PC-9 (cell line): ENCODE measurements at places on chromosomes 6 and 20. TPM values are rescaled to one million over a fixed set of nuclear protein-coding genes. Genes with fewer than 3 reads are reported as not detected.

DNA sequence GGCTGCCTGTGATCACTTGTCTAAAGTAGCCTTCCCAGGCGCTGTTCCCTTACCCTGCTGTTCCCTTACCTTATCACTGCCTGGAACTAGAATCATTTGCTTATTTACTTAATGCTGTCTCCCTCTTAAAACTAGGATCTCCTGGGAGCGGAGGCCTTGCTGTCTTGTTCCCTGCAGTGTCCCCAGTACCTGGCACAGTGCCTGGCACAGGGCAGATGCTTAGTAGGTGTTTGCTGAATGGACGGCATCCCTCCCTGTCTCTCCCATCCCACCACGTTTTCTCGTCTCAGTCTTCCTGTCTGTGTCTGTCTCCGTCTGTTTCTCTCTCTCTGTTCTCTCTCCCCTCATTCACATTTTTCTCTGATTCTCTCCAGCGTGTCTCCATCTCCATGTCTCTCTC lies 99.9 kb upstream of the MYL9 start:
- H3K27ac ChIP-seq = no peak overlapping the region
- no peaks in the 10 kb centered on the region for H3K27me3 ChIP-seq
- H3K36me3 ChIP-seq = no peaks in the 10 kb centered on the region
- DNase-seq = no peak
- H3K4me1 ChIP-seq = no peaks in the 10 kb centered on the region; the same call in 1 of the 2 replicates
- H3K4me3 ChIP-seq = no peak overlapping the region

DNA sequence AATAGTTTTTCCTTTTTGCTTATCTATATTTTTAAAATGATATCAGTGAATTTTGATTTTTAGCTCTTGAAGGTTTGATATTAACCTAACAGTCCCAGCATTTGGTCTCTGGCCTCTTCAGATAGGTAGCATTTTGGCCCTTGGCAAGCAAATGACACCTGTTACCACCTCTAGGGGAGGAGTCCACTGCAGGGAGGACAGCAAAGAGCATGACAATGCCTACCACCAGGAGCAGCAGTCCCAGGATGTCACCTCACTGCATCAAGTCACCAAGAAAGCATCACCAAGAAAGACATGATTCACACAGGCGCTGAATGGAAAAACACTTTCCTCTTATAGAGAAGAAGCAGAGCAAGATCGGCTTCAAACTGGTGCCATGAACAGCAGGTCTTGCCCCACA lies 224.3 kb downstream of the UBE3D start:
- H3K27me3 ChIP-seq = no peaks in the 10 kb centered on the region
- DNase-seq = no peak
- no peak overlapping the region for H3K4me3 ChIP-seq
- no peaks in the 10 kb centered on the region for H3K4me1 ChIP-seq
- H3K27ac ChIP-seq = no peak overlapping the region

- DNase-seq = peak; percentile 96
- H3K27me3 ChIP-seq = no peaks in the 10 kb centered on the region
- H3K27ac ChIP-seq = peak overlapping the region; percentile 79
- H3K4me3 ChIP-seq = peak overlapping the region; percentile 1
These were observed 37.5 kb downstream of the LAMA4 start for GRCh38 chr6:112216662-112217551.

GRCh38 chr6:17178326-17178725 lies 76.5 kb downstream of the STMND1 start:
- no peak overlapping the region for H3K27ac ChIP-seq
- no peak overlapping the region for H3K4me3 ChIP-seq
- no peaks in the 10 kb centered on the region for H3K27me3 ChIP-seq

DNA sequence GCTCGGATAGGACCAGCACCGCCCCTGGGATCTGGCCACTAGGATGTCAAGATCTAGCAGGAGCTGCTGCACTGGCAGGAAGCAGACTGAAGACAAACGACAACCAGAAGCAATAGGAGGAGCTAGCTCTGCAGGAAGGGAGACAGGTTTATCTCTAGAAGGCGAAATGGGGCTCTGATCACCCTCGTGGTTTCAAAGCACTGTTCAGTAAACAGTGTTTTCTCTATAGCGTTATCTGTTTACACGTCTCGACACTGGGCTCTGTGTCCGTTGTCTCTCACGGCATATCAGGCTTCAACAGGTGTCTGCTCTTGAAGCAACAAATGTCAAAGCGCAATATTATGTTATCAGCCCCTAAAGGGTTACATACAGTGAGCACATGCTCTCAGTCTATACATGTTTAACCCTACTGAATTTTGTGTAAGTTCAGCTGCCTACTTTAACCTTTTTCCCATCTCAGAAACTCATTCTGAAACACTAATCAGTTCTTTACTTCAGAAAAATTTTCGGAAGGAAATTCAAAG lies 23.8 kb downstream of the TMEM14B start:
- no peak for DNase-seq
- H3K4me3 ChIP-seq = no peak overlapping the region
- H3K4me1 ChIP-seq = no peaks in the 10 kb centered on the region
- no peaks in the 10 kb centered on the region for H3K27me3 ChIP-seq

DNA sequence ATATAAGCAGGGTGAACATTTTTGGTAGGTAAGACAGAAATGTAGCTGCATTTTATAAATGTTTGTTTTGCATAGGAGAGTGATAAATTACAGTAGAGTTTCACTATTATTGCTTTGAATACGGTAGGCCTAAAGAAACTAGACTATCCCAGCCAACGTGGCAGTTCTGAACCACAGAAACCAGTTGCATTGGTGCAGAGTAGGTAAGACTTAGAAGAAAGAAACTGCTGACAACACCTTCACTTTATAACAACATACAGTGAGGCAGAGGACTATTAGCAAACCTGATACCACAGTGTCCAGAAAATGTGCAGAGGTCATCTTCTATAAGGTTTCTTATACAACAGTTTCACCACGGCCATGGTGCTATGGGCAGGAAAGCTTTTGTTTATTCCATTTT lies 566.1 kb downstream of the KIF16B start:
- H3K27me3 ChIP-seq = no peaks in the 10 kb centered on the region
- no peaks in the 10 kb centered on the region for H3K36me3 ChIP-seq
- H3K4me3 ChIP-seq = no peak overlapping the region
- no peak overlapping the region for H3K27ac ChIP-seq
- DNase-seq = no peak
- H3K4me1 ChIP-seq = no peaks in the 10 kb centered on the region

DNA sequence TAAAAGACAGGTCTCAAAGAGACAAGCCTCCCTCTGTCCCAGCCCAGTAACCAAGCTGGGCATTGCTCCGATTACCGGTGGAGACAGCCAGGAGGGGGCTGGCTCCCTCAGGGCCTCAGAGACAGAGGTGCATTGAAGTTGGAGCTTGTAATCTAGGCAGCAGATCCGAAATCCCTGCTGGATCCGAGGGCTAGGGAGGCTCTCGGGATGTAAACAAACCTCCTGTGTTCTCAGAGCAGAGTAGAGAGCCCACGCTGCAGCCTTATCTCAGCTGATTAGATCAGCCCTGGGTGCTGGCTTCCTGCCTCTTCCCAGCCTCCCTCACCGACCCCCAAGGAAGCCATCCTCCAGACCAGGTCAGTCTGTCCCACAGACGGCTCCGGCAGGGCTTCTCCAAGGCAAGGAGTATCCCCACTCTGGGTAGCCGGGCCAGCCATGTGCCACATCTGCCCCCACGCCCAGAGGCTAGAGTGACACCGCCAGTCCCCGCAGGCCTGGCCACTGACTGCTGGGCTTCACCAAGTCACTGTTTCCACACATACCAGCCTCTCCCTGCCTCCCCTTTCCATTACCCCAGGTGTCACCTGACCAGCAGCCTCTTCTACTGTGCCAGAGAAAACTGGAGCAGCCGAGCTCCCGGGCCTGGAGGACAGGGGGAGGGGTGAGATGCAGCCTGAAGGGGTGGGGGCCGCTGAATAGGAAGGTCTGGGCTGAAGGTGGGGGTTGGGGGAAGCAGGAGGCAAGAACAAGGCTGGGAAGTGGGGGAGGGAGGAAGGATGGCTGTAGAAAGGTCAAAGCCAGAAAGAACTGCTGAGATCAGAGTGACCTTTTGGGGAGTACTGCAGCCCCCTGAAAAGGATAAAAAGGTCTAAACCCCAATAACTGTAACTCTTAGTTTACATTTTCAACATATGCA lies 6.0 kb downstream of the SDC4 start:
- H3K36me3 ChIP-seq = peaks cover 31% of the 10 kb centered on the region; the same call in 1 of the 2 replicates
- H3K4me3 ChIP-seq = peak overlapping the region; percentile 76
- H3K27me3 ChIP-seq = no peaks in the 10 kb centered on the region
- DNase-seq = peak; percentile 88

- H3K4me1 ChIP-seq = peaks cover 28% of the 10 kb centered on the region
- DNase-seq = peak; percentile 93
- H3K27me3 ChIP-seq = no peaks in the 10 kb centered on the region
- no peaks in the 10 kb centered on the region for H3K36me3 ChIP-seq
- no peak overlapping the region for H3K4me3 ChIP-seq
These were observed 10.4 kb downstream of the ZSWIM3 start for GRCh38 chr20:45867819-45868176.

DNA sequence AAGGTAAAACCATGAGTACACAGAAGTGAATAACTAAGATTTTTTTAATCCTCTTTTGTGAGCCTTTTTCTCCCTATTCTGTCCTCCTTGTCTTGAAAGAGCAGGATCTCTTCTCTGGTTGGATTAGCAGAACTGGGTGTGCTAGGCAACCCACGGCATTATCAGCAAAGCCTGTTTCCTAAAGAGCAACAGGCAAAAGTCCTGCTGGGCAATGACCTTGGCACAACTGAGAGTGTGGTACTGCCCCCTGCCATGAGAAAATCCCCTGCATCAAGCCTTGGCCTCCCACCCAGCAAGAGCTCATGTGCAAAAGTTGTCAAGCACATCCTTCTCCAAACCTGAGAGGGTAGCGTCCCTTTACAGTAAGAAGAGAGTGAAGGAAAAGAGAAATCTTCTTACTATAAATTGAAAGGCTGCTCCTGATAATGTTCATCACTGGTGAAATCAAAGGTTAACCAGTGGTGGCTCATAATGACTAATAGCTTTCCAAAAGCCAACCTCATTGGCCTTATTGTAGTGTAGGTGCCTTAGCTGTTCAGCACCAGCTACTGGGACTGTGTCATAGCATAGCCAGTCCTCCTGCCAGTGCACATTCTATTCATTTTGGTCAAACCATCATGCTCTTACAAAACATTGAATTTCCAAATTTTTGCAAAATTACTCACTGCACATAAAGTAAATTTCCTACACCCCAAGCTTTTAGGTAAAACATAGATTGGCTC lies 17.1 kb downstream of the KIF6 start:
- no peak for DNase-seq
- H3K4me3 ChIP-seq = no peak overlapping the region
- H3K27me3 ChIP-seq = peaks cover 17% of the 10 kb centered on the region
- H3K36me3 ChIP-seq = no peaks in the 10 kb centered on the region
- H3K4me1 ChIP-seq = no peaks in the 10 kb centered on the region
- H3K27ac ChIP-seq = no peak overlapping the region

GRCh38 chr20:45060294-45060693 lies 40.6 kb downstream of the KCNS1 start:
- H3K36me3 ChIP-seq = peaks cover 5% of the 10 kb centered on the region; the same call in 1 of the 2 replicates
- peaks cover 17% of the 10 kb centered on the region for H3K4me1 ChIP-seq
- DNase-seq = no peak
- H3K4me3 ChIP-seq = no peak overlapping the region

DNA sequence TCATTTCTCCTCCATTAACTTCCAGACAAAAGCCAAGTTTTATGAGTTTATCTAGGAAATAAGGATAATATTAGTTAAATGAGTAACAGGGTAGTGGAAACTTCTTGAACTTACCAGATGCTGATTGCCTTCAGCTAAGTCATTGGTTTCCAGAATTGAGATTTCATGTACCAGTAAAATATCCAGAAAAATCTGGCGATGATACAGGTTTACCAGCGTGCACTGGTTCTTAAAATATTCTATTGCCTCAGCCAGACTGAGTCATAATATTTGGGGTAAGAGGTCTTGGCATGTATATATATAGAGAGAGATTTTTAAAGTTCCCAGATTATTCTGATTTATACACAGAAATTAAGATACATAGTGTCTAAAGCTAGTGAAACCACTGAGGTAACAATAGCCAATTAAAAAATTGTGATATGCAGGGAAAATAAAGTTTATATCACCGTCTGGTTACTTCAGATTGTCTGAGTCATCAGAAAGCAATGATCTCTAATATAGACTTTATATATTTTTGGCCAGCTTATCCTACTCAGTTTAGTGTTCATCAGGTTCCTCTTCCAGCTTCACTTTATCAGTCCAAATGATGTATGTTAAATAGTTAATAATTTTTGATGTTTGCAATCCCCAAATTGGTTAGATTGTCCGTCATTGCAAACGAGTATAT lies 39.5 kb upstream of the SDHAF4 start:
- no peaks in the 10 kb centered on the region for H3K4me1 ChIP-seq
- DNase-seq = no peak
- no peak overlapping the region for H3K4me3 ChIP-seq
- H3K27ac ChIP-seq = no peak overlapping the region
- no peaks in the 10 kb centered on the region for H3K27me3 ChIP-seq

DNA sequence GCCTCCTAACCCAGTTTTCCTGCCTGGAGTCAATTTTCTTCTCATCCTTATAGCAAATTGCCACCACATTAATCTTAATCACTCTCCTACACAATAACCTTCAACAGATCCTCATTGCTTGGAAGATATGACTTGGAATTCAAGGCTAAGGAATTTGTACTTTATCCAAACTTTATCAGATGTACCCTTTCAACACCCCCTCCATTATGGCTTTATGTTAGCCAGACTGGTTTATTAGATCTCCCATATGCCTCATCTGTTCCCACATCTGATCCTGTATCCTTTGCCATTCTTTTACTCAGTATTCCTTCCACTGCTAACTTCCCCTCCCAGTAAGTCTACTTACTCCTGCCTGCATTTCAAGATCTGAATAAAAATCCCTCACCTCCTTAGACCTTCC lies 4.0 kb upstream of the FRK start:
- no peak for DNase-seq
- no peak overlapping the region for H3K4me3 ChIP-seq
- H3K27ac ChIP-seq = no peak overlapping the region
- H3K4me1 ChIP-seq = peaks cover 11% of the 10 kb centered on the region

Gene HLA-DPA1
- not detected in 2 replicates for total RNA-seq

Gene CRYBG1
- 42.7 and 49.3 TPM in 2 replicates for total RNA-seq

Gene PAK5
- total RNA-seq = not detected in 2 replicates

Gene TRMT11
- 24.2 and 26.0 TPM in 2 replicates for total RNA-seq

Gene OPRM1
- total RNA-seq = not detected in 2 replicates

Gene OR2B6
- 1.5 and 1.6 TPM in 2 replicates for total RNA-seq
